ENCODE measurements at places on chromosomes 12 and 14.
A peak's percentile ranks its signal among the peaks of the same experiment; 100 is the strongest.

GRCh38 chr12:120368789-120369602, at the start of gene MSI1:
Gene MSI1 (minus strand): TSS chr12:120369164. CDS start chr12:120369091, 73 bp downstream.
- no peak for DNase-seq

GRCh38 chr12:119673634-119674033, 5.7 kb downstream of the PRKAB1 start:
- no peak for DNase-seq

- no peak for DNase-seq
Measured at GRCh38 chr12:95126736-95127135, 53.3 kb upstream of the NR2C1 start.

GRCh38 chr12:70543444-70543843, 93.8 kb downstream of the PTPRB start:
- DNase-seq = no peak

- no peak for DNase-seq
Measured at GRCh38 chr12:33649992-33650391, 210.4 kb upstream of the SYT10 start.

GRCh38 chr12:49962861-49963765, 1.4 kb downstream of the AQP5 start:
- no peak for DNase-seq

DNA sequence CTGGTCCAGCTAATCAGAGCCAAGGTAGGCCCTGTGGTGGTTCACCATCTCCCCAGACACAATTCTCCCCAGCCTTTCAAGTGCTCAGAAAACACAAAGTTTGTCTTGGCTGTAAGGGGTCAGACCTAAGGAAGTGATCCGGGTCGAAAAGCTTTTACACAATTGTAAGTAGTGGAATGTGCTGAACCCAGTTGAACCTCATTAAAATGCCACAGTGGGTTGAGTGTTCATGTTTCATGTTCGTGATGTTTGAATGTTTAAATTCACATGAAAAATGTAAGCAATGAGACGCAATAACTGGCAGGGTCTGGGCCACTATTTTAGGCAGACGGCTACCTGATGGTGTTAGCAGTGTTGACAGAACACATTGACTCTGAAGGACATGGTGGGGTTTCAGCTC, 60.9 kb upstream of the JDP2 start:
- no peak for DNase-seq

- no peak for DNase-seq
Measured at GRCh38 chr14:104752423-104752734, 568 bp upstream of the SIVA1 start.

DNA sequence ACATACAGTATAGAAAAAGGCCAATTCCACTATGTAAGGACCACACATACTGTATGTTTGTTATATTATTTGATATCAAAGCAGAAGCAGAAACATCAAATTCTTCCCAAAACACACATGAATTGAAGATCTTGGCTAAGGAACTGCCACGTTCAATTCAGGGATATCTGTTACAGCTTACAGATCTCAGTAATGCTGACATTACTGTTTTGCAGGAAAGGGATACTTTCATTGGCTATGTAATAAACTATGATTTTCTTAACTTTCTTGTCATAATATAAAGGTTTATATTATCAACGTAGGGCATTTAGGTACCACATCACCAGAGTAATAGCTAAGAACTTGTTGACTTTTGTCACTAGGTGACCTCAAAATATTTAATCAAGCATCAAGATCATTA, 148.5 kb downstream of the PAX9 start:
- DNase-seq = no peak

- DNase-seq = no peak
Measured at GRCh38 chr14:102351023-102351422, 11.7 kb downstream of the CINP start.

DNA sequence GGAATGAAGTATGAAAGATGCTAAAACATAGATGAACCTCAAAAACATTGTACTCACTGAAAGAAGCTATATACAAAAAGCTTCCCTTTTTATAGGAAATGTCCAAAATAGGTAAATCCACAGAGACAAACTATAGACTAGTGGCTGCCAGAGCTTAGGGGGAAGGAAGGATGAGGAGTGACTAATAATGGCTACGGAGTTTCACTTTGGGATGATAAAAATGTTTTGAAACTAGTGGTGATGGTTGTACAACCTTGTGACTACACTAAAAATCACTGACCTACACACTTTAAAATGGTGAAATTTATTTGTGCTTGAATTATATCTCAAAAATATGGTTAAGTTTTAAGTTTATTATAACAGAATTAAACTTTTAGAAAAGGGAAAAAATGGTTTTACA, 37.1 kb upstream of the AMN1 start:
- no peak for DNase-seq

DNA sequence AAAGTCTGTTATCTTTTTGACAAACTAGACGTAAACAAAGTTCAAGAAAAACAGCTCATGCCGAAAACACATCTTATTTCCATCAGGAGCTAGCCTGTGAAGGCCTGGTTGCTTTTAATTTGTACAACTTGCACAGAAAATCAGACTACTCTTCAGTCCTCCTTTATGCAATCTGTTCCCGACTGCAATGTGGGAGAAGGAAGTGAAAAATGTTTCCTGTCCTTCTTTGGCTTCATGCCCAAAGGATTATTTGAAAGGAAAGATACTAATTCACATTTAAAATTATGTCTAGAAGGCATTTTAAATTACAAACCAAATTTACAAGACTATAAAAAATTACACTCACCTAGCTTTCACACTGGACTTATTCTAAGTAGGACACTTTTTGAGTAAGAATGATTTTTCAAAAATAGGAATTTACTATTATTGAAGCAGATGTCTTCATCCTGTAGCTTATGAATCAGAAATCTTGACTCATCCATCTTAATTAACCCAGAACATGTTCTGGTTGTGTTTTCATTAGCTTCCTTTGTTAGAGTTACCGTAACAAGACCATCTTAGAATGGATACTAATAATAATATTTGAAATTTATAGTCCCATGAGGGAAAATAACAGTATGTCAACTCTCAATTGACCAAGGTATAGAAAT, 272.6 kb downstream of the PRKD1 start:
- no peak for DNase-seq

- DNase-seq = no peak
Measured at GRCh38 chr12:56838621-56839488, 75.7 kb downstream of the HSD17B6 start.

DNA sequence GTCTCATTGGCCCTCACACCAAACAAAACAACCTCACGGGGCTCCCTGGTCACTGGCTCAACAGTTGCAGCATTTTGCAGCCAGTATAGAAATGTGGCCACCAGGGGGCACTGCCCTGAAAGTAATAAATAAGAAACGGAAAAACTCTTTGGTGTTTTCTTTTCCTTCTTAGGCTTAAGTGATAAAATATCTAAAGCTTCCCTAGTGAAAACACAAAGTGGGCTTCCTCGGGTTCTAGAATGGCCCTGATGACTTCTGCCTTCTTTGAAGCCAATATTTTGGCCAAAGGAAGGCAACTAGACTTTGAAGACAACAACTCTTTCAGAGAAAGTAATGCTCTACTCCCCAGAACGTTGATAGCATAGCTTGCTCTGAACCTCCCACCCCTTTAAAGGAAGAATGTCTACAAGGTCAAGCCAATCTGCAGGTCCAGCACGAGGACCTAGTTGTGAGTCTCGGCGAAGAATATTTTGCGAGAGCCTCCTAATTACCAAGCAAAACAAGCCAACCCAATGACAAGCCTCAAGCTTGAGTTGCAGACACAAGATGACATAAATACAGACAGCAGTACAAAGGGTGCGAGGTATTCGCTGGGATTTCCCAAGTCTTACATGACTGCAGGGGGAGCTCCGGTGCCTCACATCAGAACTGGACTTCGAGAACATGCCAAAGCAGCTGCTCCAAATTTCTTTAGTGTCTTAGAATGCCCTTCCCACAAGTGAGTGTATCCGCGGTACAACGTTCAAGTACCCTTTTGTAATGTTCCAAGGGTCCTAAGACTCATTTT, 2.6 kb downstream of the ITPK1 start:
- DNase-seq = peak; percentile 71

- no peak for DNase-seq
Measured at GRCh38 chr14:88143810-88144209, 138.9 kb downstream of the GPR65 start.

GRCh38 chr12:83145325-83145840, 458.7 kb downstream of the TMTC2 start:
- DNase-seq = no peak

DNA sequence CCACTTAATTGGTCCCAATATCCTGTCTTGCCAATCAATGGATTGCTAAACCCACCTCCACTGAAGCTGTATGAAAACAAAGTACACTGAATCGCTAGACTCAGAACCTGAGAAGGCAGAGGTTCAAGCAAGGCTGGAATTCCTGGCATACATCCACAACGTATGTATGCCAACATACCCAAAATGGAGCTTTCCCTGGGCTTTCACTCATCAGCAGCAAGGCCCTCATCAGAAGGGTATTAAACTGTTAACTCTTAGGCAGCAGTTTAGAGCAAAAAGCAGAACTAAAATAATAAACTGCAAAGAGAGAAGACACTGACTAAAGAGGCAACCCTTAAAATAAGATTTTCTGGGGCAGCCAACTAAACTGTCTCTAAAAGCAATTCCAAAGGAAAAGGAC, 13.6 kb downstream of the MED13L start:
- DNase-seq = no peak

- DNase-seq = no peak
Measured at GRCh38 chr14:53193193-53193592, 40.1 kb upstream of the DDHD1 start.

GRCh38 chr14:39016733-39017095, 86.3 kb downstream of the SEC23A start:
- DNase-seq = no peak

DNA sequence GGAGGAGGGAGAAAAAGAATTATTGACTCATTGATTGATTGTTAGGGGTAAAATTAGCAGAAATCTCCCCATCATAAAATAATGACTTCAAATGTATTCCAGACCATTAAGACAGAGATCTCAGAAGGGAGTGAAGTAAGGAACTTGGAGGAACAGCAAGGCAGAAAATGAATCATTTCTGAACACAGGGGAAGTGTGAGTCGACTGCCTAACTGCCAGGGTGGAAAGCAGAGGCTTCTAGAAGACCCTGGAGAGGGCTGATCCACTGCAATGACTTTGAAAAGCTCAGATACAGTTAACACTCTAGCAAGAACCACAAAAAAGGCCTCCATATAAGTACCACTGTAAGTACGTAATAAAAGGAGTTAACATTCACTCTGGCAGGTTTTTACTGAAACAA, 9.7 kb downstream of the GLTP start:
- no peak for DNase-seq

DNA sequence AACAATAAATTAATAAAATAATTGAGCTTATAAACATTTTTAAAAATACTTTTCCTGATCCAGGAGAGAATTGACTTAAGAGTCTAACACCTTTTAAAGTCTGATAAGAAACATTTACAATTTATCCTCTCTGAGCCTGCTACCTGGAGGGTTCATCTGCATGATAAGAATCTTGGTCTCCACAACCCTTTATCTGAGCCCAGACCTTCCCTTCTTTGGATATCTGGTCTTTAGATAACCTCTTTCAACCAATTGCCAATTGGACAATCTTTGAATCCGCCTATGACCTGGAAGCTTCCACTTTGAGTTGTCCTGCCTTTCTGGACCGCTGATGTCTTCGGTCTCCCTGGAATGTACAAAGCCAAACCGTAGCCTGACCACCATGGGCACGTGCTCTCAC, 1393.3 kb upstream of the TMEM132C start:
- DNase-seq = no peak

DNA sequence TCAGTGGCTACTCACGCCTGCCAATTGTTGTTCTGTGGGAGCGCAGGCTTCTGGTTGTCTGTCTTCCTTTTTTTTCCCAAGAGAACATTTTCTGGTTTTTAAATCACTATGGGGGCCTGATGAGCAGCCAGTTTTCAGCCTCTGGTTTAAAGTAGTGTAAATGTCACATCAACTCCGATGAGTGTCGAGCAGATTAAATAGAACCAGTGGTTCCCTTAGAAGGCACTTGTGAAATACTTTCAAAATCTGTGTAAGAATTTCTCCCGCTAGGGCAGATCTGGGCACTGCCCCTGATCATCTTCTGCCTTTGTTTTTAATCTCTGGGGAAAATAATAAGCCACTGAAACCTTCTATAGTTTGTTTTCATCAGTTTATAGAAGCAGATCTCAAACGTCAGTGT, 130.4 kb downstream of the PRIMA1 start:
- DNase-seq = no peak

GRCh38 chr12:130236446-130236845, 74.2 kb downstream of the FZD10 start:
- no peak for DNase-seq

DNA sequence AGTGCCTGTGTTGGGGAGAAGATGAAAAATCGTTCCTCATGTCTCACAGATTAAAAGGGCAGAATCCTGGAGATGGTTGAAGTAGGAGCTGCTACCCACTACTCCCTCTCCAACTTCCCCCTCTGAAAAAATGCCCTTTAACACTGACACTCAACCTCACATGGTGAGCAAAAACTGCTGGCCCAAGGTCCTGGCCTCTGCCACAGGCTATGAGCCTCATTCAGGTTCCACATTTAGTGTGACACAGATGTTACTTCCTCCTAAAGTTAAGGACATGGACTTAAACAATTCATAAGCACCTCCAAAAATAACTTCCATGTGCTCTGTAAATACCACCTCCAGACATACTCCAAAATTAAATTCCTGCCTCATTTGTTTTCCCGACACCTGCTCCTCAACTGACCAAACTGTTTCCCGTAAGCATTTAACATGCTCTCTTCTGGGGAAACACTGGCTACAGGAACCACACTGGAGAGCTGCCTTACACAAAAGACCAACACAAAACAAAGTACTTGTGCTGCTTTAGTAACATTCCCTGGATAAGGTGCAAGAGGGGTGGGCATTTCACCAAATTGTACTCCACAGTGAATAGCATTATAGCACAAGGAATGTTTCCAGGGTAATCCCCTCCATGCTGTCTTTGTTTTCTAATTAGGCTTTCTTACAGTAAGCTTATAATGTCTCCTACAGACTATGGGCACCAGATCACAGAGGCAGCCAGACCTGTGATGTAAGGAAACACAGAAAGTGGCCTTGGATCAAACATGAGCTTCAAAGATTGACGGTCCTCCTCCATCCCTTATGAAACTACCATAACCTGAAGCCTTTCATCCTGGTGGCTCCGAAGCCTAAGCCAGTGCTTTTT, 57.0 kb downstream of the PHLDA1 start:
- DNase-seq = no peak

GRCh38 chr12:44431647-44432343, 444.3 kb downstream of the NELL2 start:
- no peak for DNase-seq

DNA sequence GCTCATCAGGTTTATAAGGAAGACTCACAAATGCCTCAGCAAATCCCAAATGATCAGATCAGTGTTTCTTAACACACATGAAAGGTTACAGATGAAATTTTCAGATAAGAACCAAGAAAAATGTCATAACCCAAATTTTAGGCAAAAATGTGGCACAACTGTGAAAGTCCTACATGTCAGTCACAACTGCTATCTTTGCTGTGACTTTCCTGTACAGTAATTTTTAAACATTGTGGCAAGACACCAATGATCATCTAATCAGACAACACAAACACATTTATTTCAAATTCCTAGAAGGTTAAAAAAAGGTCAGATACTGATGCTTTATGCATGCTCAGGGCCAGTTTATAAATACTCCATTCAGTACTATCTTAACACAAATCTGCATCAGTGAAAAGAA, 31.1 kb downstream of the NUDT4 start:
- no peak for DNase-seq

Data from CD8-positive, alpha-beta memory T cell (primary cell).